Cortex of kidney (tissue), 1 donor: ENCODE measurements at places on chromosomes 1 and 21.

- DNase-seq: no peak
Observed at GRCh38 chr1:214401666-214402065, 120.7 kb downstream of the SMYD2 start.

GRCh38 chr1:36380143-36380619 is 5.5 kb downstream of the STK40 start:
- DNase-seq: no peak

- no peak for DNase-seq
Observed at GRCh38 chr1:107829036-107829770, 135.8 kb downstream of the VAV3 start.

- no peak for DNase-seq
Observed at GRCh38 chr21:44996501-44996921, 56.7 kb downstream of the SLX9 start.

GRCh38 chr1:196142111-196142640 is 466.1 kb downstream of the KCNT2 start:
- DNase-seq: no peak

DNA sequence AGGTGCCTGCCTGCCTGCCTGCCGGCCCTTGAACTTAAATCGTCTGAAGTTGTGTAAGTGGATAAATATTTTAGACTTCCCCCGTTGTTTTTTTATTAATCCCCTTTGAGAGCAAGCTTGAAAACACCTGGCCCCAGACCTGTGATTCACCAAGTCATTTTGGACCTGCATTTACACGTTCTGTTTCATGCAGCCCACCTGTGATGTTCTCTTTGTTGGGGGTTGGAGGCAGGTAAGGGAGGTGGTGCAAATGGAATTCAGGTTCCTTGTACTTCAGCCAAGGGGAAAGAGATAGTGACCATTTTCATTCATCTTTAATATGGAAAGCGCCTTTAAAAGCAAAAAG is 1.2 kb downstream of the SLC37A1 start:
- DNase-seq: no peak

DNA sequence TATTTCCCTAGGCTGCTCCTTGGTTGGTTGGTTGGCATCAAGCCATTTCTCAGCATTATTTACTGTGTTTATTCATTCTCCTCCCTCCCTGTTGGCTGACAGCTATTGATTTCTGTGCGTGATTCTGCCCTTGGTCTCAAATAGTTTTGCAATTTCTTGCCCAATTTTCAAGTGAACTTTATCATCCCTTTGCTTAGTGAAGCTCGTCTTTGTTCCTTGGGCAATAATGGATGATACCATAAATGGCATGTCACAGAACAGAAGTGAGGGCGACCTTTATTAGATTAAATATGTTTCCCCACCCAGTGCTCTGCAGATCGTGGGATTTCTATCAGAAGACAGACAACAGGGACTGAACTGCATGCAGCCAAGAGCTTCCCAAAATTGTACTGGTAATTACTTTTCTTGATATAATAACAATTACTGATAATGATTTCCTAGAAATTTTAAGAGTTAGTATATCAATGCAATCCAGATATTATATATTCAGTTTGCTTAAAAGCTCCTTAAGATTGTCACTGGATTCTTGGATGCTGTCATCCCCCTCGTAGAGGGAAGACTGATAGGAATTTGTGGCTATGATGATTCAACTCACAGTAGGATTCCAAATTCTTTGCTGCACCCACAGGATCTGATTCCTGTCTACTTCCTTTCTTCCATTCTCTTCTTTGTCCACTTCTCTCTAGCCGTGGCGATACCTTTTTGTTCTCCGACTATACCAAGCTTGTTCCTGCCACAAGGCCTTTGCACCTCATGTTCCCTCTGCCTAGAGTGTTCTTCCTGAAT is 122.1 kb upstream of the KAZN start:
- no peak for DNase-seq

- no peak for DNase-seq
Observed at GRCh38 chr1:4483021-4483625, 171.3 kb upstream of the AJAP1 start.

GRCh38 chr1:12339396-12339795 is 109.6 kb downstream of the VPS13D start:
- no peak for DNase-seq

- DNase-seq: no peak
Observed at GRCh38 chr1:17101261-17101660, 18.0 kb downstream of the PADI2 start.

GRCh38 chr21:44423941-44424607 is 31.2 kb upstream of the LRRC3 start:
- DNase-seq: no peak

DNA sequence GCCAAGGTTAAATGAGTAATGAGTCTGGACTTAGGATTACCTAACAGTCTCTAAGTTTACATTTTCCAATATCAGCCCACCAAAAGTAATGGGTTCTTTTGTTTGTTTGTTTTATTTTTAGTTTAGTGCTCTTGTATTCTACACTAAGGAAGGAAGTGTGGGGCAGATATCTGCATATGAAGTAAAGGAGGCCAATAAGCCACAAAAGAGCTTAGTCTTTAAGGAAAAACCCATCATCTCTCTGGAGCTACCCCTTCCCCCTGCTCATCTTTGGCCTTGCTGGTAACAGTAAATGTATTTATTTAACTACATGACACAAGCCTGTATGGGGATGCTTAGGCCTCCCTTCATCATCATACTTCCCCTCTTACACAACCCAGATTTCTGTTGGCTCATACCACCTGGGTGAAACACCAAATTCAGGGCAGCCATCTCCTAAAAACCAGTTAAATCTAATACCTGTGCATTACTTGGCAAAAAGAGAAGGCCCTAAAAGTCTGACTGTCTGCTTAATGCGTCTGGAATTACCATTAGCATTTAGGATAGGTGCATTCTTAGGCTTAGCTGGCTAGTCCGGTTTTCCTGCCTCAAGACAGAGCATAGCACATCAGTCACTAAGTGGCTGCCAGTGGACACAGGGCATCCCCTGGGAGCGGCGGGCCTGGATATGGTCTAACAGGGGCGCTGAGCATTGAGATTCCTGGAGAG is 96.8 kb upstream of the ADGRL2 start:
- no peak for DNase-seq

DNA sequence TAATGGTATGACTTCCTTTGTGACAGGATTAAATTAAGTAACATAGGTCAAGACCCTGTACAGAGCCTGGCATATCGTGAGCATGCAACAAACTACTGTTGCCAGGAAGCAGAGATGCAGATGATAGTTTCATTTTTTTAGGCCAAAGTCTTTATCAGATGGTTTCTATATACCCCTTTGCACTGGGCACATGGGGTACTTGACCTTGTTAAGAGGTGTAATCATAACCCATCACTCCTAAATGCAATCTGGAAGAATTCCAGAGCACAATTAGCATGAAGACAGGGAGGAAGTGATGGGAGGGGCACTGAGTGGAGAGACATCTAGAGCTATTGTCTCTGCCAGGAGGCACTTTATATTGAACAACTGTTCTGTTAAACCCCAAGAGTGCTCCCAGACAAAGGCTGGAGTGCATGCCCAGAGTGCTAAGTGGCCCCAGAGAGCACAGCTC is 22.1 kb downstream of the ZBTB17 start:
- no peak for DNase-seq

DNA sequence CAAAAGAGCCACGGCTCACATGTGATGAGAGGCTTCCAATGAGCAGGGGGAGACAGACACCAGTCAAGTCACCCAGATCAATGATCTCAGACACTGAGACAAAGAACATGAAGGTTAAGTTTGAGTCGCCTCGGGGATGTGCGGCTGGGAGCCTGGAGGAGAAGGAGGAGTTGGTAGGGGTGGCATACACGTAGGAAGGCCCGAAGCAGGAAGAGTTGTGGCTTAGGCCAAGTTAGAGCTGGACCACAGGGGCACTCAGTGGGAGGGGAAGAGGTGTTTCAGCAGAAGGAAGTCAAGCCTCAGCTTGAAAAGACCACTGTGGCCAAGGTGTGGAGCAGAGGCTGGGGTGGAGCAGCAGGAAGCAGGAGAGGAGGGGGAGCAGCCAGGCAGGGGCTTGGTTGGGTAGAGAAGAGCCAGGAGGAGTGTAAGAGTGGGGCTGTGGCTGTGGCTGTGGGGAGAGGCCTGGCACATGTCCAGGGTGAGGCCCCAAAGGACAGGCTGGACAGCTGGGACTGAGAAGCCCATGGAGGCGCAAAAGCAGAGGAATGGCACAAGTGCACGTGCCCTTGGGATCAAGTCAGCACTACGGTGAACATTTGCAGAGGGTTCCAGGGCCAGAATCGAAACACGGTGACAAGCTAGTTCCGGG is 27.6 kb downstream of the CTNNBIP1 start:
- DNase-seq: no peak

GRCh38 chr21:41605178-41605933 is 97.4 kb upstream of the TMPRSS2 start:
- no peak for DNase-seq

DNA sequence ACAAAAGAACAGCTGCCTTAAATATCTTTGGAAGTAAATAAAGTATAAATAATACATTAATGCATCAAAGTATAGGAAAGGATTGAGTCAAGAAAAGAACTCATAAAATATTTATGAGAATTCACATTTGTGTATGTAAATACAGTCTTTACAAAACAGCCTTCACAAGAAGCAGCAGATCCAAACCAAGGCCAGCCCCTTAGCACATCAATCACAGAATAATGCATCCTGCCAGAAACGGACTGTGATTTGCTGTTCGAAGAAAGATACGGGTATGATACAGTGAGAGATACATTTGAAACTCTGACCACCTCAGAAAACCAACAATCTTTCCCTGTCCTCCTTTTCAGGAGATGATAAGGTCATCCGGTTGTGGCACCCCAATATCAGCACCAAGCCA is 70.9 kb downstream of the WDR64 start:
- DNase-seq: no peak

DNA sequence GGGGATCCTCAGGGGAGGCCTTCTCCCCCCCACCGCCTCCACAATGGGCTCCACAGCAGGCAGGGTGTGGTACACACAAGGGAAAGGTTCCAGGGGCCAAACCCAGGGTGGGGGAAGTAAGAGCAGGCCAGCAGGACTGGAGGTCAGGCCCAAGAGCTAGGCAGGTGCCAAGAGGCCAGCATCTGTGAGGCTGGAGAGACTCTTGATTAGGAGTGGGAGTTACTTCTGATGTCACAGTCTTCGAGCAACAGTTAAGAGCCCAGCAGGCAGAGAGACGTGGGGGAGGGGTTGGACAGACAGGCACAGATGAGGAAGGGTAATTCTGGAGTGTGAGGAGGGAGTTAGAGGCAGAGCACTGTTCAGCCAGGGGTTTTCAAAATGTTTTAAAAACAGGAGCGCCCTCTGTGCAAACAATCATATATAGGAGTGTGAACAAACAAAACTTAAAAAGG is 55.8 kb downstream of the SLC9A1 start:
- no peak for DNase-seq
